ENCODE measurements at places on chromosomes 1 and 21.
A peak's percentile ranks its signal among the peaks of the same experiment; 100 is the strongest.

- no peaks in the 10 kb centered on the region for H3K27me3 ChIP-seq
- H3K4me1 ChIP-seq = peaks cover 32% of the 10 kb centered on the region
- peaks cover 10% of the 10 kb centered on the region for H3K36me3 ChIP-seq
- no peak overlapping the region for H3K4me3 ChIP-seq
Observed at GRCh38 chr1:243236604-243237252, 18.4 kb downstream of the CEP170 start.

DNA sequence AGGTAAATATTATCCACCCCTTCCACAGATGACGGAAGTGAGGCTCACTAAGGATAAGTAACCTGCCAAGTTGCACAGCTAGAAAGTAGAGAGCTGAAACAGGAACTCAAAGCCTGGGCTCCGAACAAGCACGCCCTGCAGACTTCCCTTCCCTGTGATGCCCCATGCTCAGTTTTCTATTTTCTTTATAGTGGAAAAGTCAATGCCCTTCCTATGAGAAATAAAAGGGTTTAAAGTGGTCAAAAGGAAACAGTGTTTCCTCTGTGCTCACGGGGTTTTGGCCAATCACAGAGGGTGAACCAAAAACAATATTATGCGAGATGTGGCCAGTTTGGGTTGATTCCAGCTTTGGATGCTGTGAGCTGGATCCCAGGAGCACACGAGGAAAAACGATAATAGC, 44.5 kb downstream of the DDR2 start:
- H3K27ac ChIP-seq = peak overlapping the region; percentile 70
- H3K27me3 ChIP-seq = no peaks in the 10 kb centered on the region
- no peak for DNase-seq
- H3K36me3 ChIP-seq = no peaks in the 10 kb centered on the region

DNA sequence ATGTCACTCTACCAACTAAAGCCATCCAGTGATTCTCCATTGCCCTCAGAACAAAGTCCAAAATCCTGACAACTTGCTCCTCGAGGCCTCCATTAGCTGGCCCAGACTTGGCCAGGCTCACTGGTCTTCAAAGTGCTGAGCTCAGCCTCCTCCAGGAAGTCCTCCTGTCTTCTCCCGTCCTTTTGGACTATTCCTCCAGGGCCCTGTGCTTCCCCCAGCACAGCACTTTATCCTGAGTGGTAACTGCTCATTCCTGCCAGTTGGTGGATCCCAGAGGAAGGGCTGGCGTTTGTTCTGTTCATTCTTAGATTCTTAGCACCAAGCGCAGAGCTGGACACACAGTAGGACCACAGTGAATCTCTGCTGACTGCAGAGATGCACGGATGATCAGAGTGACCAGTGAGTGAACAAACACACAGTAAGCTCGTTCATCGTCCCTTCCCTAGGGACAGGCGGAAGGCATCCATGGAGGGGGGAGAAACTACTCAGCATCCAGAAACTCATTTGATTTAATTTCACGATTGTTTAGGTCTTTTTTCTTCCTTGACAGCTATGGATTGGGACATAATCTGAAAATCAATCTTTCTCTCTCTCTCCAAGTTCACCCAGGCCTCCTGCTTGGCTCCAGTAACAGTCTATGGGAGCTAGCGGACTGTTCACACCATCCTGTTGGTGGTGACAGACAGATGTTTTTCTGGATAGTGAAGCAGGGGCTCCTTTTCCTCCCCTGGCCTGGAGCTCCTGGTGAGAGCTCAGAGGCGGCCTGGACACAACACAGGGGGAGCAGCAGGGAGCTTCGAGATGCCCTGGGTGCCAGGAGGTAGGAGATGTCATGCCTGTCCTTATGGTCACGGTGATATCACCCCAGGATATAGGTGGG, 180.2 kb downstream of the PTPRU start:
- 0 out of 2 replicates have a peak, but pooled peaks cover 4% of the 10 kb centered on the region for H3K27me3 ChIP-seq
- H3K4me1 ChIP-seq = no peaks in the 10 kb centered on the region
- DNase-seq = no peak
- H3K27ac ChIP-seq = no peak overlapping the region
- H3K4me3 ChIP-seq = no peak overlapping the region

- no peaks in the 10 kb centered on the region for H3K27me3 ChIP-seq
- no peak for DNase-seq
- H3K36me3 ChIP-seq = no peaks in the 10 kb centered on the region
- no peaks in the 10 kb centered on the region for H3K4me1 ChIP-seq
- no peak overlapping the region for H3K4me3 ChIP-seq
Observed at GRCh38 chr1:60888126-60888525, 194.2 kb upstream of the NFIA start.

- no peaks in the 10 kb centered on the region for H3K36me3 ChIP-seq
- peak; percentile 65 for DNase-seq
- H3K27me3 ChIP-seq = no peaks in the 10 kb centered on the region
- peaks cover 10% of the 10 kb centered on the region for H3K4me1 ChIP-seq
- H3K4me3 ChIP-seq = no peak overlapping the region
Observed at GRCh38 chr1:33072707-33073106, 8.2 kb upstream of the AZIN2 start.

GRCh38 chr1:86416343-86416742, 7.6 kb upstream of the CLCA2 start:
- no peak for DNase-seq
- H3K36me3 ChIP-seq = no peaks in the 10 kb centered on the region
- H3K4me1 ChIP-seq = no peaks in the 10 kb centered on the region
- no peak overlapping the region for H3K4me3 ChIP-seq
- H3K27ac ChIP-seq = no peak overlapping the region
- no peaks in the 10 kb centered on the region for H3K27me3 ChIP-seq

- no peak overlapping the region for H3K27ac ChIP-seq
- H3K27me3 ChIP-seq = peaks cover 7% of the 10 kb centered on the region
- no peak for DNase-seq
- no peak overlapping the region for H3K4me3 ChIP-seq
Observed at GRCh38 chr1:113217447-113218208, 144.6 kb downstream of the LRIG2 start.

- H3K27ac ChIP-seq = no peak overlapping the region
- peaks cover 14% of the 10 kb centered on the region for H3K4me1 ChIP-seq
- no peaks in the 10 kb centered on the region for H3K27me3 ChIP-seq
- DNase-seq = peak; percentile 61
- H3K36me3 ChIP-seq = no peaks in the 10 kb centered on the region
- no peak overlapping the region for H3K4me3 ChIP-seq
Observed at GRCh38 chr1:74534241-74534640, 21.8 kb upstream of the LRRC53 start.

DNA sequence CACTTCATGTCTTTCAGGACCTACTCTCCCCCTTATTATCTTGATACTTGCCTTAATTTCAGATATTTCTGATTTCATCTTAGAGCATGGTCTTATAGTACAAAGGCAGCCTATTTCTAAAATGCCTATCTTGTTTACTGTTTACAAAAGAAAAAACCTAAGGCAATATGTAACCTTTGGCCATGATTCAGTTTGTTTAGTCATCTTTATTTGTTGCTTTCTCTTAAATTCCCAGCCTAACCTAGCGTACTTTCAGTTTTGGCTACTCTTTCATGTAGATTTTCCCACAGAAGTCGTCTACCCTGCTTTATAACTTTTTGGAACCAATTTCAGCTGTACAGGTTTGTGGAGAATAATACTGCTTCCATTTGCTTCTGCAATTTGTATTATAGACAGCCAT, 81.8 kb downstream of the KIF1B start:
- H3K27ac ChIP-seq = no peak overlapping the region
- no peaks in the 10 kb centered on the region for H3K4me1 ChIP-seq
- H3K27me3 ChIP-seq = no peaks in the 10 kb centered on the region

DNA sequence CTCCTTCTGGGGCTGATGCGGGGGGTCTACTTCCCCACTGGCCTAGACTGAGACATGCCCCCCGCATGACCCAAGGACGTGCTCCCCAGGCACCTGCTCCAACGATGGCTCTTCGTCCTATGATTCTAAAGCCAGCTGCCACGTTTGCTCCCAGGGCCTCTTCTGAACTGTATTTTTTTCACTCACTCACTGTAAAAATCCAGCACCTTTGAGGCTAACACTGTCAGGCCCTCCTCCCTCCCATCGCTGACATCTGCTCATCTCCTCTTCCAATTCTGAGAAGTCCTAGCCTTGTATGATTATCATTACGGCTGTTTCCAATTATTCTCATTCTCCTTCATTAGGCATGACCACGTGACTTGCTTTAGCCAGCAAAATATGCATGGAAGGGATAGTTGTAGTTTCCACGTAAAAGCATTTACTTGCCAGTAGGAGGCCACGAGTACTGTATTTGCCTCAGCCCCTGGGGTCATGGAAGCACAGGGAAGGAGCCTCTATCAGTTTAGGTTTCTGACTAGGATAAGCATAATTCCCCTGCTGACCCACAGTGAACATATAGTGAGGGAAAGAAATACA, 19.1 kb upstream of the EDN2 start:
- H3K27me3 ChIP-seq = no peaks in the 10 kb centered on the region
- no peak overlapping the region for H3K27ac ChIP-seq
- DNase-seq = peak; percentile 49

- H3K27ac ChIP-seq = no peak overlapping the region
- no peaks in the 10 kb centered on the region for H3K36me3 ChIP-seq
- peaks cover 94% of the 10 kb centered on the region for H3K27me3 ChIP-seq
- DNase-seq = no peak
Observed at GRCh38 chr1:18641005-18641941, 10.6 kb downstream of the PAX7 start.

DNA sequence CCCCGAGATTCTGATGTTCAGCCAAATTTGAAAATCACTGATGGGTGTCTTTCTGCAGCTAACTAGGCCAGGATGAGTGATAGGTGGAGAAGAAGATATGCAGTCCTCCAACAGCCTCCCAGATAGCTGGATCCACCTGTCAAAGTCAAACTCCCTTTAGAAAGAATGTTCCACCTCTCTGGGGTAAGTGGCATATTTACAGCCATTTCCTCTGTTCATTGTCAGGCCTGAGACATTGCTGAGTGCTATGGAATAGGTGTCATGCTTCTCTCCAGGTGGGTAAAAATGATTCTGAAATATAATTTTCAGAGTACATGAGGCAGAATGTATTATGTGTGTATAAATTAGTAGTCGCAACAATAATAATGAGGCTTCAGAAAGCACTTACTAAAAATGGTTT, 316.8 kb downstream of the TTLL7 start:
- H3K4me1 ChIP-seq = no peaks in the 10 kb centered on the region
- H3K36me3 ChIP-seq = no peaks in the 10 kb centered on the region
- no peak for DNase-seq

- H3K4me3 ChIP-seq = no peak overlapping the region
- no peaks in the 10 kb centered on the region for H3K4me1 ChIP-seq
- H3K27me3 ChIP-seq = no peaks in the 10 kb centered on the region
- no peak overlapping the region for H3K27ac ChIP-seq
- no peaks in the 10 kb centered on the region for H3K36me3 ChIP-seq
Observed at GRCh38 chr1:176745945-176746344, 283.0 kb downstream of the PAPPA2 start.

DNA sequence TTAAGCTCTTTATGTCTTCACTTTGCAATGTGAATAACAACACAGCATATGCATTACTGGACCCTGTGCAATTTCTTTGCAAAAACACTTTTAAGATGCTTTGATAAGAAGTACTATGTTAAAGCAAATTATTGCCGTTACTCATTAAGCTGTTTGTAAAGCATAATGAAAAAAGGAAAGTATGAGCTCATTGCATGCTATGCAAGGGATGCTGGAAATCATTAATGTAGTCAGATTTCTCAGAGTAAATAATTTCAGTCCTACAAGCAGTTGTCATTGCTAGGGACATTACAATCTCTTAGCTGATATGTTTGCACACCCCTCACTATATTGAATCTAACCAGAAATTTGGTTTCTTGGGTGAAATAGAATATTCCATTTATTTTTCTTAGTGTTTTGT, 982.5 kb upstream of the ADGRL2 start:
- H3K4me1 ChIP-seq = no peaks in the 10 kb centered on the region
- no peak for DNase-seq
- H3K36me3 ChIP-seq = no peaks in the 10 kb centered on the region

DNA sequence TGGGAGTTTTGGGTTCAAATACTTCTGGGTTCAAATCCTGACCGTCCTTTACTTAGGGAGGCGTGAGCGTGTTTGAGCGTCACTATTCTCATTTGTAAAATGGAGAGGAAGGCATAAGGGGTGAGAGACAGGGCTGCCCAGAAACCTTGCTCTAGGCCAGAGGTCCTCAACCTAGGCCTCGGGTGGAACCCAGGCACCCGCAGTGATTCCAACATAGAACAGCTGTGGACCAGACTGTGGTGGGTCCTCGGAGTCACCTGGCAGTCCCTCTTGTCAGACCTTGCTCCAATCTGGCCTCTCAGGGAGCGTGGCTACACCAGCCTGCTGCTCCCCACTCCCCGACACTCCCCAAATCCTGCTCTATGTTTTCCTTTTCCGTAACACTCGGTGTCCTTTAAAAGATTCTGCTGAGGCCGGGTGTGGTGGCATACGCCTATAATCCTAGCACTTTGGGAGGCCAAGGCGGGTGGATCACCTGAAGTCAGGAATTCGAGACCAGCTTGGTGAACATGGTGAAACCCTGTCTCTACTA, 116.4 kb downstream of the PGBD5 start:
- H3K27ac ChIP-seq = no peak overlapping the region
- H3K36me3 ChIP-seq = no peaks in the 10 kb centered on the region
- 0 out of 2 replicates have a peak, but pooled peaks cover 4% of the 10 kb centered on the region for H3K4me1 ChIP-seq
- DNase-seq = no peak

- H3K4me1 ChIP-seq = 0 out of 2 replicates have a peak, but pooled peaks cover 6% of the 10 kb centered on the region
- H3K4me3 ChIP-seq = no peak overlapping the region
- H3K27me3 ChIP-seq = no peaks in the 10 kb centered on the region
- H3K27ac ChIP-seq = no peak overlapping the region
Observed at GRCh38 chr1:97123717-97124431, 402.3 kb downstream of the PTBP2 start.
